ENCODE measurements at places on chromosomes 7 and 10.

DNA sequence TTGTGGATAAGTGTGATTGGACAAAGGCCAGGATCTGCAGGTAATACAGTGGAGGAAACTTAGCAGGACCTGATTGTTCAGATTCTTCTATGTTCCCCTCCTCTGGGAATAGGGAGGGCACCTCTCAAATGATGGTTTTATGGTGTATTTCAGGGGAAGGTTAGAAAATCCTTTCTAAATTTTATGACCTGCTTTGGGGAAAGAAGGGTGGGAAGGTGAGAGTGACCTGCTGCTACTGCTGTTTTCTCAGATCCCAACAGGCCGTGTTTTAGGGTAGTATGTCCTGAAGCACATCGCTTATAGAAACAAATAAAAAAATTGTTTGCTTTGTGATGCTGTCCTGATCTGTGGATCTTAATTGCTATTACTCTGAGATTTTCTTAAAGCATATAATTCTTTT, 404.1 kb upstream of the GALNT17 start:
- DNase-seq = no peak

DNA sequence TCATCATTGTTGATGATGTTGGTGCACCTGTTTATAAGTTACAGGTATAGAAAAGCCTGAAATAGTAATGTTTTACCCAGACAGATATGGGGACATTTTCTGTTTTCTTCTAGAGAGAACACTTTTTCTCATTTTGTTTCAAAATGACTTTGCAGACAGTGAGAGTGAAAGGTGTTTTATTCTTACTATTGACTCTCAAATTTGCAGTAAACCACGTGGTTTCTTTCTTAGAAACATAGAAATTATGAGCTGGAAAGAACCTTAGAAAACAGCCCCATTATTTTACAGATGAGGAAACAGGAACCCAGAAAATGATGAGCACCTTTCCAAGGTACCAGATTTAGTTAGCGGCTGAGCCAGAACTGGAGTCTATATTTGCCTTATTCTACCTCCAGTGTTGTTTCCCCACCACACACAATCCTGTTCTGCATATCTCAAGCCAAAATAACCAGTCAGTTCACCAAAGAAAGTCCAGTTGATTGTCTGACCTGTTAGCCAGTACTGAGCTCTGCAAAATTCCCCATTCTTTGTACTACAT, 138.9 kb upstream of the AHR start:
- peak; percentile 24 for DNase-seq

- DNase-seq = no peak
Measured at GRCh38 chr7:130673066-130673465, 4.5 kb upstream of the COPG2 start.

DNA sequence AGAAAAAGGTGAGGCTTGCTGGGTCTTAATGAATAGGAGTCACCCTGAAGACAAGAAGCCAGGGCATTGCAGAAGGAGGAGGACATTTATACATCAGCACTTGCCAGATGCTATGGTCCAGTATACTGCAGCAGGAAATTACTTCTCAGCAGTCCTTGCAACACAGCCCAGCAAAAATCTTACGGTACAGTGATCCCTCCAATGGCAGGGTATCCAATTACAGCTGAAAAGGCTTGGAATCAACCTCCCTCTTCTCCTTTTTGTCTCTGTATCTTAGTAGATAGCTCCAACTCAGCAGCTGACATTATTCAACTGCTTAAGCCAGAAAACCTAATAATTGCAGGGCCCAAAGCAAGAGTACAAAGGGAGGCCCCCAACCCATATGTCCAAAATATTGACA, 128.3 kb upstream of the COBL start:
- DNase-seq = no peak

DNA sequence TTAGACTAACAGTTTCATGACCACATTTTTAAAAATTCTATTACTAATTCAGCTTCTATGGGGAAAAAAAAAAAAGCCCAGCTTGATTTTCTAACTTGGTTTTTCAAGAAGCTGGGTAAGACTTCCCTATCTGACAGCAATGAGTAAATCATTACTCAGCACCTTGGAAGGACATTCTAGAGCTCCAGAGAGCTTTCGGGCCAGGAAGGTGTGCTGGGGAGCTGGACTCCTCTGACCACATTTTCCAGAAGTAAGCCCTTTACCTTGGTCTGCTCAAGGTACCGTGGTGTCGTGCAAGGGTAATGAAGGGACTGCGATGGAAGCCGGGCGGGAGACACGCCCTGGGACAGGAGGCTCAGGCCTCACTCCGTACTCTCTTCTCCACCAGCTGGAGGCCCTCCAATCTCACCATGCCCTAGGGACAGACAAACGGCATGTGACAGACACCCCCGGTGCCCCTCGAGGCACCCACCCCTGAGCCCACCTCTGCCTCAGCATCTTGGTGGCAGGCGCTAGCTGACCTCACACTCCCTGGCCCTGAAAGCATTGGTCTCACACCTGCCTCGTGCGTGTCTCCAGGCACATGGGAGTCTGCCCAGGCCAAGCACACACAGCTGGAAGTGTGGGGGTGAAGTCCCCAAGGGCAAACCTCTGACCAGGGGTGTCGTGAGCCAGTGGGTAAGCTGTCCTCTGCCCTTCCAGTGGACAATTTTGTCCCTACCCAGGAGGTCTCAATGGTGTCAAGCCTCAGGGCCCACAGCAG, 152.1 kb downstream of the OAT start:
- no peak for DNase-seq

DNA sequence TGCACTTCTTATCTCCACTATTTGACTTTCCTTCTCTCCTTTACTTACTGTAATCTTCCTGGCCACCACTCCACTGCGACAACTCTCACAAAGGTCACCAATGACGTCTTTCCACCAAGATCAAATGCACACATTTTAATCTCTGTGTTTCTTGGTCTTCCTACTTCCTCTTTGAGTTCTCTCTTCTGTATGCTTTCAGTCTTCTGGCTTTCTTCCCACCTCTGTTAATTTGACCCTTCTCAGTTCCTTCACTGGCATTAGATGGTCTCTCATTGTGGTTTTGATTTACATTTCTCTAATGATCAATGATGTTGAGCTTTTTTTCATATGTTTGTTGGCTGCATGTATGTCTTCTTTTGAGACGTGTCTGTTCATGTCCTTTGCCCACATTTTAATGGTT, 31.9 kb downstream of the FAM107B start:
- no peak for DNase-seq

DNA sequence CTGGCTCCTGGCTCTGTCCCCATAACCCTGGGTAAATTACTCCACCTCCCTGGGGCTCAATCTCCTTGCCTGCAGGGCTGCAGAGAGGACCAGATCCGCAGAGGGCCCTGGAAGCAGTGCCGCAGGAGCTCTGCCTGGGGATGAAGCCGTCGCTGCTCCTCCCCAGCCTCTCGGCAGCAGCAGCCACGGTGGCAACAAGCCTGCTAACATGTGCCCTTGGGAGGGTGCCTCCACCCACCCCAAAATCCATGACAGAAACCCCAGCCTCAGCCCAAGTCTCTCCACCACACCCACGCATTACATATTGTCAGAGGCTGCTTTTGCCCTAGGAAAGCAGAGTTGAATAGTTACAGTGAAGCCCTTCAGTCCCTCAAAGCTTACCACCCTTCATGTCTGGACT, 486.4 kb upstream of the FOXK1 start:
- DNase-seq = no peak

- no peak for DNase-seq
Measured at GRCh38 chr7:26451997-26452396, 160.3 kb downstream of the SNX10 start.

- no peak for DNase-seq
Measured at GRCh38 chr10:124559372-124560132, 97.9 kb downstream of the LHPP start.

- no peak for DNase-seq
Measured at GRCh38 chr10:33557313-33557712, 222.8 kb upstream of the NRP1 start.

GRCh38 chr7:2681929-2682799, 5.8 kb upstream of the AMZ1 start:
- DNase-seq = no peak

DNA sequence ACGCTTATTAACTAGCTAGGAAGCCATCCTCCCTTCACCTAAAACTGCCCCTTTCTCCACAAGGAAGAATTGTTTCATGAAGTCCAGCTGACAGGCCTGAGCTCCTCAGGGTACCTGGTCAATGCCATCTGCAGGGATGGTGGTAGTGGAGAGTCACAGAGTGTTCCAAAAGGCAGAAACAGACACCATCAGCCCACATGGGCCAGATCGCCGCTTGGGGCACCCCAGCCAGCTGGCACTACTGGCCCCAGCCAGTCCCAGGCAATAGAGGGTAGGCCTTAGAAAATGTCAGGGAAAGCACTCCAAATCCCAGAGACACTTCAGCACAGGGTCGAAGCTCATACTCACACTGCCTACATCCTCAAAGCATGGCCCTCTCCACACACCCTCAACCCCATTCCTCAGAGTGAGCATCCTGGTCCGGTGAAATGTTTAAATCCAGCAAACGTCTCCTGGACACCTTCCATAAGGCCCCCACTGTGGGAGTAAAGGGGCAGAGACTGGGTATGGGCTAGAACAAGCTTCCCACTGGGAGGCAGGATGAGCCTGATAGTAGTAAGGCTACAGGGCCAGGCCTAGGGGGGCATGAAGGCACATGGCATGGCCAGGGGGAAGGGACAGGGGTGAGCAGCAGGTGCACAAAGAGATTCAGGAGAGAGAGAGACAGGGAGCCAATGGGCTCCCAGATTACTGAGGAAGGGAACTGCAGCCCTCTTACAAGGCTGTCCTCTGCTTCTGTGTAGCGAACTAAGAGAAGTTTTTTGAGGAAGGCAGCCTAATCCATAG, 1.9 kb downstream of the LRRC20 start:
- no peak for DNase-seq

DNA sequence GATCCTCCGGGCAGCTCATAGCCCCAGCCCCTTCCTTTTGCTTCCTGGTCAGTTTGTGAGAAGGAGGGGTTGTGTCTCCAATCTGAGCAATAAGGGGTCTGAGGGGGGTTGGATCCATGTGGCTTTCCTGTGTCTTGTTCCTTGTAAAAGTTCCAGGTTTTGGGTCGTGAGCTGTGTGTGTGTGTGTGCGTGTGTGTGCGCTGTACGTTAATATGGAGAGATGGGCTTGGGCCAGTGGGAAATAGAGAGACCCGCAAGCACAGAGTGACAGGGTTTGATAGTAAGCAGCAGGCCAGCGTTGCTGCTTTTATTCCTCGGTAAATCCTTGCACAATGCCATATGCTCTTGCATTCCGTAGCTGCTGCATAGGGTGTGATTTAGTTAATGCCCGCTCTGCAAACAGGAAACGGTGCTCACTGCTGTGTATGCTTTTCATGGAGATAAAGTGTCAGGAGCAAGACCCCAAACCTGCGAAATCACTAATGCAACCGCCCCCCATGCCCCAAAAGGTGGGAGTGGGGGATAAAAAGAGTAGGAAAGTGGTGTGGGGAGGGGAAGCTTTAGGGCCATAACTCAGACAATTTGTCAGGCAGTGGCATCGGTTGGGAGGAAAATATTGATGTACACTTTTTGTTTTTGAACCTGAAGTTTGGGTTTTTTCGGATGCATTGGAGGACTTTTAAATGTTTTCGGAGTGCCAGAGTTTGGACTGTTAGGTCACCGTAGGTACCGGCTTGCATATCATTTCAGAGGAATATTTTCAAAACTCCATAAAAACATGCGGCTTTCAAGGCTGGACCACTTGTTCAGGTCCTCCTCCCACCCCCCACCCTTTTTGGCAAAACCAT, 108.7 kb downstream of the TCF7L2 start:
- DNase-seq = no peak

DNA sequence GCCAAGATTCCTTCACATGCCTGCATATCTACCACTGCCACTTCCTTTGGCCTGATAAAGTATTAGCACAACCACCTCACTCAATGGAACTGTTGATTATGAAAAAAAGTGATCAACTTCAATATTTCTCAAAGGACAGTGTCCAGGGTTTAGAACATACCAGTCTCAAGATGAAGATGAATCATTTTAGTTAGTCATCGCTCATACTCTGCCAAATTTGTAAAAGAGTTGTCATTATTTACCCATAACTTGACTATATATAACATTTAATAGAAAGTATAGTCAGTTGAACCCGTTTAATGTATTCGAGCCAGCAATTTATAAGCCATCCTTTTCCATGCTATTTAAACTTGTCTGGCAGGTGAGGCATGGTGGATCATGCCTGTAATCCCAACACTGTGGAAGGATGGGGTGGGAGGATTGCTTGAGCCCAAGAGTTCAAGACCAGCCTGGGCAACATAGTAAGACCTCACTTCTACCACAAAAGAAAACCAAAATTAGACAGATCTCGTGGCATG, 33.2 kb downstream of the SPAM1 start:
- DNase-seq = no peak

DNA sequence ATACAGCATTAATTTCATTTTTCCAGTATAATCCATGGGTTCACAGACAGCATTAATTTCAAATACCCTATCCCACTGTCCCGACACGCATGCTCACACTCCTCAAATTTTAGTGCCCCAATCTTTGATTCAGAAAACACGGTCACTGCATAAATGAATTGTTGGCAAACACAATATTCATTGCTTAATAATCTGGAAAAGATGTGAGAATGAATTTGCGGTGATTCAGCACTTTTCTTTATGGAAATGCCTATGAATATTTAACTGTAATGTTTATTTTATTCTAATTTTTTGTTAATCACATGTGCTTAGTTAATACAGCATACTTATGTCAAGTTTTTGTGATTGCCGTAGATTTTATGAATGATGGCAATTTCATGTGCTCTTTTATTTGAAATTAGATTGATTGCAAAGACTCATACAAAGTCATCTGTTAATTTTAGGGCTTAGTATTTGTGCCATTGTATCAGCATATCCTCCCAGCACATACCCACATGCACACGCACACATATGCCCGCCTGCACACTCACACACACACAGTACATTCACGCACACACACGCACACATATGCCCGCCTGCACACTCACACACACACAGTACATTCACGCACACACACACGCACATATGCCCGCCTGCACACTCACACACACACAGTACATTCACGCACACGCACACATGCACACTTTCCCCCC, 35.1 kb downstream of the MACROH2A2 start:
- no peak for DNase-seq

GRCh38 chr7:134362587-134363483, 46.1 kb upstream of the SLC35B4 start:
- no peak for DNase-seq

DNA sequence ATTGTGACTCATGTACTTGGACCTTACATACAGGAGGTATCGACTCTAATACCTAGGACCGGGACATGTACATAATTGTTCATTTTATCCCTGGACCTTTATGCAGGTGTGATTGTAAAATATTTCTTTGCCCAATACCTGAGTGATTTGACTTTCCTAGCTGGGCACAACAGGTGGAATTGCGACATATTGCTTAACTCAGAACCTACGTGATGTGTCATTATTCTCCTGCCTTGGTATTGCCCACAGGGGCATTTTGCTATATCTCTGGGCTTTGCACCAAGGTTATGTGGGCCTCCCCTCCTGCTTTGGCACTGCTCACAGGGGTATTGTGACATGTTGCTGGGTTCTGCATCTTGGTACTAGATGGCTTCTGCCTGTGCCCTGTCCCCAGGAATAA, 23.9 kb upstream of the ZNF107 start:
- no peak for DNase-seq

All from activated CD4-positive, alpha-beta T cell treated with anti-CD3 and anti-CD28 coated beads for 36 hours (primary cell).